ENCODE measurements at places on chromosomes 16 and 17.
A peak's percentile ranks its signal among the peaks of the same experiment; 100 is the strongest.

- no peak for DNase-seq
Measured at GRCh38 chr16:66926961-66927436, 1.7 kb upstream of the RRAD start.

GRCh38 chr16:68664297-68664696 lies 19.2 kb downstream of the CDH3 start:
- DNase-seq: no peak

- no peak for DNase-seq
Measured at GRCh38 chr17:36602030-36602748, 806 bp downstream of the MRM1 start.

GRCh38 chr17:69961501-69962145 lies 113.4 kb upstream of the KCNJ16 start:
- no peak for DNase-seq

DNA sequence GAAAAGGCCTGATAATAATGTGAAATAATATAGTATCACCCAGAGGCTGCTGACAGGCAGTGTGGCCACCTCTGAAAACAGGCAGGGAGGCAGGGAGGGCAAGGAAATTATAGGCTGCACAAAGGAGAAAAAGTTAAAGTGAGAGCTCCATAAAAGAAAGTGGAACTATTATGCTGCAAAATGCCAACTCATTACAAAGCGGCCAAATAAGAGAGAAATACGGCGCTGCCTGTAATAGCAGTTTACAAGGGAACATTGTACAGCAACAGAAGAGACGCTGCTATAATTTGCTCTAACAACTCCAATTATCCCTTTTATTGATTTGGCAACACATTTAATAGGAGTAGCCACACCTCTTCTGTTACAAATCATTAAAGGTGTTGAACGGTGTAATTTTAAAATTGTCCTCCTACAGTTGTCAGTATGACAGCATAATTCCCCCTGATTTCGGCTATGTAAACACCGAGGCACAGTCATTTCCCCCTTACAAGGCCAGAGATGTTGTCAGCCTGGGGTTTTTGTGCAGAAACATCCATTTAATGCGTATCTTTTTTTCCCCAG lies 120.3 kb downstream of the MRM1 start:
- DNase-seq: peak; percentile 36

- DNase-seq: peak; percentile 36
Measured at GRCh38 chr16:4261557-4262172, 11.2 kb downstream of the TFAP4 start.

- no peak for DNase-seq
Measured at GRCh38 chr16:65658349-65658748, 536.5 kb upstream of the CDH11 start.

GRCh38 chr17:75093548-75094158 lies 5.9 kb downstream of the SLC16A5 start:
- DNase-seq: no peak

GRCh38 chr17:2064980-2065785 lies 10.3 kb downstream of the HIC1 start:
- peak; percentile 75 for DNase-seq

GRCh38 chr17:80116276-80116920 lies 15.0 kb downstream of the GAA start:
- DNase-seq: no peak

GRCh38 chr17:37694734-37695133 lies 50.1 kb downstream of the HNF1B start:
- DNase-seq: no peak

- DNase-seq: no peak
Measured at GRCh38 chr17:17358866-17359265, 55.7 kb downstream of the NT5M start.

- DNase-seq: no peak
Measured at GRCh38 chr17:81057079-81057730, 22.3 kb downstream of the BAIAP2 start.

GRCh38 chr16:26709175-26709574 lies 357.6 kb upstream of the C16orf82 start:
- no peak for DNase-seq

GRCh38 chr17:78118801-78119241 lies 9.7 kb downstream of the TMC6 start:
- DNase-seq: no peak

GRCh38 chr16:17343728-17344127 lies 127.0 kb downstream of the XYLT1 start:
- DNase-seq: no peak

GRCh38 chr17:60391471-60392041 lies 377 bp downstream of the USP32 start:
- no peak for DNase-seq

DNA sequence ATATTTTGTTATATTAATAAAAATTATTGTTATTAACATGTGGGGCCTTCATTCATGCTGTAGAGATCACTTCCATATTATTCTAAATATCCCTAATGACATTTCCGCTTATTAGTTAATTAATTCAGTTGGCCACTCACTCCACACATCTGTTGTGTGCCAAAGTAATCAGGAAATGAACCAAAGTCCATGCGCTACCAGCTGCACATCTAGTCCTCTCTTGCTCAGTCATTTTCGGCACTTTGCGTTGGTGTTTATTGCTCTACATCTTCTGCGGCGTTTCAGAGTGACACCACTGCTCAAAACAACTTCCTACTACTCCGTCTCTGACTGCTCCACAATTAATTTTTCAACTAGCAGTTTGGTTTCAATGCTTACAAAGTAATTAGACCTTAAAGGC lies 101.4 kb upstream of the ZFHX3 start:
- no peak for DNase-seq

GRCh38 chr16:60727851-60728250 lies 1308.4 kb downstream of the CDH8 start:
- no peak for DNase-seq

DNA sequence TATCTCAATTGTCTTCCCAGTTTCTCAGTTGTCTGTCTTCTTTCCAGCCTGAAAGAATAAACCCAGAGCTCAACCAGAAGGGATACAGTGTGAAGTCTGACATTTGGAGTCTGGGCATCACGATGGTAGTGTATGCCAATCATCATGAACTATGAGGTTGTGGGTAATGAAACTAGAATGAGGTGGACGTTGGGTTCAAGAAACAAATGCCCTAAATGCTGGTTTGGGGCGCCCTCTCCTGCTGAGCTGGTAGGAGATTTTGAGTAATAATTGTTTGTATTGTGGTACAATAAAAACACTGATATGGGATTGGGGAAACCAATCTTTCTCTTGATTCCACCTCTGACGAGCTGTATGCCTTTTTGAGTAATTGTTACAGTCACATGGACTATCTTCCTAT lies 110.4 kb downstream of the MAP2K6 start:
- DNase-seq: no peak

GRCh38 chr17:79039886-79040285 lies 15.9 kb downstream of the C1QTNF1 start:
- DNase-seq: no peak

DNA sequence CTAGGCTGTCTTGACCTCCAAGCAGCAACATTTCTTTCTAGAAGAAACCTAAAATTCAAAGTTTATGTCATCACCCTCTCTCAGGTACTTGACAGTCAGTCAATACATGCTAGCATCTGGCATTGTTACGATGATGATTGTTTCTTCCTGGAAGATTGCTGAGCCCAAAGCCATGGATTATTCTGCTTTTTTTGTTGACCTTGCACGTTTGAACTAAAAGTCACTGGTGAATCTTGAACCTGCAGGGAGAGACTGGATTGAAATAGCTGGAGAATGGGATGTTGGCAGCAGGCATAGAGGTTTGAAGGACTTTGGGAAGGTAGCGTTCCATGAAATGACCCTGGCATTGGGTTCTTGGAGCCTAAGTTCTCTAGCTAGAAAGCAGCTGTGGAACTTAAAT lies 42.9 kb downstream of the SHISA9 start:
- DNase-seq: no peak

- no peak for DNase-seq
Measured at GRCh38 chr16:17358355-17358754, 112.4 kb downstream of the XYLT1 start.

- DNase-seq: peak; percentile 85
Measured at GRCh38 chr17:80899402-80900268, 92.0 kb upstream of the CHMP6 start.

DNA sequence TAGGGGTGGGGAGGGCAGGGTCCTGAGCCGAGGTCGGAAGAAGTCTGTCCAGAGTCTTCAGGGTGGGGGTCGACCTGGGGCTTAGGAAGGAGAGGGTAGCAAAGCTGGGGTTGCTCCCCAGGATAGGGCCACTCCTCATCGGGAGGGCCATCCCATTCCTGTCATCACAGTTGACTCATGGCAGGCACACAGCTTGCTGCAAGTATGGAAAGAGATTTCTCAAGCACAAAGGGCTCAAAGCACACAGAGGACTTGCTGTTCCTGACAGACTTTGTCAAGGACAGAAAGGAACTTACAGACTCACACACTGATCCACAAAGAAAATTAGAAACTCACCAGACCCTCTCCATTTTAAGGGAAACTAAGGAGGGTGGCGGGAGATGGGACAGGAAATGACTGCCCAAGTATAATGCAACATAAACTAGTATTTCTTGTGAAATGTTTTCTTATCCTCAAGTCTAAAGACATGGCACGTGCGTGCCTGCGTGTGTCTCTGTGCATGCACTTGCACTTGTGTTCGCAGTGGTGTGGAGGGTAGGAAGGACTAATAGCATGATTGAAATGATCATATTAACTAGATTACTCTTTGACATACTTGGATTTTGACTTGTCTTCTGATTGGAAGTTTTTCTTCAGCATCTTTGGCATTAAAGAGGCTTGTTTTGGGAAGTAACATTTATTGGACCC lies 2.4 kb downstream of the AOC2 start:
- DNase-seq: no peak

DNA sequence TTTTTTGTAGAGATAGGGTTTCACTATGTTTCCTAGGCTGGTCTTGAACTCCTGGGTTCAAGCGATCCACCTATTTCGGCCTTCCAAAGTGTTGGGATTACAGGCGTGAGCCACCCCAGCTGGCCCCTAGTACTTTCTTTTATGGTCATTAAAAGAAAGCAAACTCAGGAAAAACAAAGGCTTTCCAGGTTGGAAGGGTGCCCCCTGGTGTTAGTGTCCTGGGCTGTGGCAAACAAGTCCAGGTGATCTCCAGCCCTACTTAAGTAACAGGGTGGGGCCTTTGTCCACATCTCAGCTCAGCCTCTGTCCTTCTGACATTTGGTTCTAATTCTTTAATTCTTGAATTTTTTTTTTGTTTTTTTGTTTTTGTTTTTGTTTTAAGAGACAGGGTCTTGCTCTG lies 6.9 kb downstream of the IGFBP4 start:
- DNase-seq: peak; percentile 24

- no peak for DNase-seq
Measured at GRCh38 chr16:71568551-71568950, 8.3 kb downstream of the TAT start.

DNA sequence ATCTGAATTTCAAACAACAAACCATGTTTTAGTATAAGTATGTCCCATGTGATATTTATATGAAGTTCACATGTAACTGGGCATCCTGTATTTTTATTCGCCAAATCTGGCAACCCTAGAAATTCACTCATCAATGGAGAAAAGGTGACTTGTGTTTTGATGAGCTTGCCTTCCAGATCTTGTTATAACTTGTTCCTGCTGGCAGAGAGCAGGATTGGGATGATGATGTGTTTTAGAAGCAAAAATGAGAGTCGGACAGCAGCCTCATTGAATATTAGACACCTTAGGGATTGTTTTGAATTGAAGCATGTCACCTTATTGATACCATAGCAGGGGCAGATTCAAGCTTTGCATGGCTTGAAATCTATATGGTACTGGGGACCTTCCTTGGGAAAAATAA lies 85.4 kb upstream of the MED13 start:
- no peak for DNase-seq

- DNase-seq: no peak
Measured at GRCh38 chr17:74804683-74805082, 28.5 kb upstream of the NAT9 start.

DNA sequence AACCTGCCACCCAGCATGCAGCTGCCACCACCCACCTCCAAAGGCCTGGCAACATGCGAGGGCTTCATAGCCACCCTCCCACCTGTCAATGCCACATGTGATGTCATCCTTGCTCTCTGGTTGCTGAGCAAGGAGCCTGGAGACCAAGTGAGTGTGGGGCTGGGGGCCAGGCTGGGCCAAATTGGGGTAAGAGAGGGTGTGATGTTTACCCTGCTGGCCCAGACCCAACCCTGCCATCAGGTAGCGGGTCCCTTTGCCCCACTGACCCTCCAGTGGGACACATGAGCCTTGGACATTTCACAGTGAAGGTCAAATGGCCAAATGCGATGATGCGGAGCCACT lies 8.9 kb downstream of the ALOX15B start:
- no peak for DNase-seq
